Stimulated activated CD4-positive, alpha-beta T cell treated with anti-CD3 and anti-CD28 coated beads, Interleukin-2, amount 100 ng/mL, for 24 hours (primary cell): ENCODE measurements at places on chromosomes 6 and 20.

- DNase-seq = peak; percentile 67
Observed at GRCh38 chr6:151475653-151476523, 17.9 kb upstream of the CCDC170 start.

GRCh38 chr20:39233755-39234154 is 271.6 kb downstream of the DHX35 start:
- no peak for DNase-seq

GRCh38 chr6:12865671-12866181 is 149.2 kb downstream of the PHACTR1 start:
- DNase-seq = no peak

- DNase-seq = no peak
Observed at GRCh38 chr6:47741807-47742206, 40.0 kb upstream of the OPN5 start.

- DNase-seq = peak; percentile 5
Observed at GRCh38 chr6:139060332-139060731, 31.8 kb downstream of the ABRACL start.

- DNase-seq = no peak
Observed at GRCh38 chr6:28875191-28875747, 48.5 kb downstream of the TRIM27 start.

DNA sequence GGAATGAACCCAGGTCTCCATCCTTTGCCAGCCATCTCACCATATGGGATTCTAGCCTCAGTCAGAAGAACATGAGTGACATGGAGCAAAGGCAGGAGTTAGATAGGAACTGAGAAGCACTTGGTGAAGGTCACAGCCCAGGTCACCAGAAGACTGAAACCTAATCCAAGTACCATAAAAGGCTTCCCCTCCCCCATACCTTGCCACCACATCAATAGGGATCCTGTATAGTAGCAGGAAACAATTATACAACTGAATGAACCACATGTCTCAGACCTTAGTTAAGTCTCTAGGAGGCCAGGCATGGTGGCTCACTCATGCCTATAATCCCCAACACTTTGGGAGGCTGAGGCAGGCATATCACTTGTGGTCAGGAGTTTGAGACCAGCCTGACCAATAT is 49.6 kb downstream of the KIZ start:
- no peak for DNase-seq

DNA sequence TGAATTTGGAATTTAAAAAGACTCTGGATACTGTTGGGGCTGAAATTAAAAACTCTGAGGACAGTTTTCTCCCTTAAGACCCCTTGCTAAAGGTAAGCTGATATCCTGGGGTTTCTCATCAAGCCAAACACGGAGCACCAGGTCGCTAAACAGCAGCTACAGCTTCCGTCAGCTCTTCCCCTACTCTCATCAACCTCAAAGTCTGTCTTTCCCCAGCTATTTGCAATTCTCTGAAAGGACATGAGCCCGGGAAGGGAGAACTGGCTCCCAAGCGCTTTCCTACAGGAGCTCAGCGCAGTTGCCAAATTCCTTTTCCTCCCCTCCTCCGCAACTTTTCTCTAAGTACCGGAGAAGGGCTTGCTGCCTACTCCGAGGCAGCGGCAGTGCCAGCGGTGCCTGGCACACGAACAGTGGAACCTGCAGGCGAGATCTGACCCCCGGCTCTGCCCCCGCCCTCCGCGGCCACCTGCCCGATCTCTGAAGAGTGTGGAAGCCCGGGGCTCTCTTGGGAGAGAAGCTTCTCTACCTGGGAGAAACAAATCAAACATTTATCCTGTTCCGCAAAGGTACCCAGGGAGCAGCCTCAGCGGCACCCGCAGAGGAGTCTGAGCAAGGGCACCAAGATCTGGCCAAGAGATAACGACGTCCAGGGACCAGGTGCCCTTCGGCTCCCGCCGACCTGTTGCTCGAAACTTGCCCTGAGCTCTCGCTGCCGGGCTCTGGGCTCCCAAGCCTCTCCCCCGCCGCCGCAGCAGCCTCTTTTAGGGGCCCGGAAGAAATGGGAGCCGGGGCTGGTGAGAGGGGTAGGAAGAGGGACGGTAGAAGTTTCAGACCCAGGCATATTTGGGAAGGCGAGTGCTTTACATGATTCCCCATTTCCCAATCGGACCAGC is 2.2 kb downstream of the CBLN4 start:
- DNase-seq = no peak

DNA sequence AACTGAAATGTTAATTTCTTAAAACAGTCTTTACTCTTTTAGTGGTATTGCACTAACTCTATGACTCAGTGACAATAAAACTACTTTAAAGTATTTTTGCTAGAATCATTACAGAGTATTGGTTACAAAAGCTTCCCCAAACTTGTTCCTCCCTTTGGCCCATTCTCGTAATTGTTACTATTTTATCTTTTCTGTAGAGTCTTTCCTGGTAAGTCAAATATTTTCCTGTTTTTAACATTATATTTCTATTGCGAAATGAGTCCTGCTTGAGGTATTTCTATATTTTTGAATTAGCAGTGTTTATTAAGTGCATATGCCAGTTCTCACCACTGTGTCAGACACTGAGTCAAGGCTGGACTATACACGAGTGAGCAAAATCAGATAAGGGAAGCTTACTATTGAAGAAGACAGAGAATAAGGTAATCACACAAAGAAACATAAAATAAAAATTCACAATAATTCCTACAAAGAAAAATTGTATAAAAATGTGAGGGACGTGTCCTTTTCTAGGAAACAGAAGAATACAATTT is 970.5 kb downstream of the EYS start:
- DNase-seq = no peak

DNA sequence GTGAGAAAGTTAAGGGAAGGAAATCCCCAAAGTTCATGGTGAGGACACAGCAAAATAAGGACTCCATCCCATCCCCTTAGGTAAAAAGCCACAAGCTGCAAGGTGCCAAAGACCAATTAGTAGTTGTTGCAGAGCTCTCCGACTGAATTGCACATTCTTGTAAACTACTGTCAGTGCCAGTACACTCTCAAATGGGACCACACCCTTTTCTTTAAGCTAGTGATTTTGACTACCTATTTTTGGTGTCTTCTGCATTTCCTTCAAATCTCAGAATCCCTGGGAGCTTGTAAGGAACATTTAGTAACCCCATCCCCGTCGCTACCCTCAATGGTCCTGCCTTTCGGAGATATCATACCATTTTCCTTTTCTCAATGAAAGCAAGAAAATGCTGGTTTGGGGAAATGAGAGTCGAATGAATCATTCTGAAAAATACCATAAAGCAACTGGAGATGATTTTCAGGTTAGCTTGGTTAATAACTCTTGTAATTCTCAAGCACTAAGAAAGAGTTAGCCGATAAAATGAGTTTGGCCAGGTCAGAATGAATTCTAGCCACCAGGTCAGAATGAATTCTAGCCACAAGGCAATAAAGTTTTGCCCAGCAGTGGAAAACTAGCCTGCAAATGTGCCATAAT is 5.2 kb upstream of the HMGN3 start:
- no peak for DNase-seq

DNA sequence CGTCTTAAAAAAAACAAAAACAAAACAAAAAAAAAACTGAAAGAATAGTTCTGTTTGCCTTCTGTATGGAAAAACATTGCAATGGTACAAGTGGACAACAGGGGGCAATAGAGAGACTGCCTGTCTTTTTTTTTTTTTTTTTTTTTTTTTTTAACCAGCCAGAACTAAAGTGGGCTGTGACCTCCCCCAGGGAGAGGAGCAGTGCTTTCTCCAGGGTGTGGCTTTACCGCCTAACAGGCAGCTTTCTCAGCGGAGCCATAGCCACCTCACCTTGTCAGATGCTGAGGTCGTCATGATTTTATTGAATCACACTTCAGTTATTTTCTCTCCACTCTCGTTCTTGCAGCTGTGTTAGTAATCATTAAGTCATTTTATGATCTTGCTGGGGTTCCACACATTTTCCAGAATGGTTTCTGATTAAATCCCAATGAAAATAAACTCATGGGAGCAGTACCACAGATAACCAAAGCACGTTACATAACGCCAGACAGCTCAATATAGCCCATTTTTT is 78.4 kb downstream of the GMPR start:
- DNase-seq = no peak

GRCh38 chr6:109515781-109516409 is 32.9 kb upstream of the ZBTB24 start:
- no peak for DNase-seq

GRCh38 chr20:36861875-36862801 is 13.8 kb upstream of the TLDC2 start:
- DNase-seq = no peak

DNA sequence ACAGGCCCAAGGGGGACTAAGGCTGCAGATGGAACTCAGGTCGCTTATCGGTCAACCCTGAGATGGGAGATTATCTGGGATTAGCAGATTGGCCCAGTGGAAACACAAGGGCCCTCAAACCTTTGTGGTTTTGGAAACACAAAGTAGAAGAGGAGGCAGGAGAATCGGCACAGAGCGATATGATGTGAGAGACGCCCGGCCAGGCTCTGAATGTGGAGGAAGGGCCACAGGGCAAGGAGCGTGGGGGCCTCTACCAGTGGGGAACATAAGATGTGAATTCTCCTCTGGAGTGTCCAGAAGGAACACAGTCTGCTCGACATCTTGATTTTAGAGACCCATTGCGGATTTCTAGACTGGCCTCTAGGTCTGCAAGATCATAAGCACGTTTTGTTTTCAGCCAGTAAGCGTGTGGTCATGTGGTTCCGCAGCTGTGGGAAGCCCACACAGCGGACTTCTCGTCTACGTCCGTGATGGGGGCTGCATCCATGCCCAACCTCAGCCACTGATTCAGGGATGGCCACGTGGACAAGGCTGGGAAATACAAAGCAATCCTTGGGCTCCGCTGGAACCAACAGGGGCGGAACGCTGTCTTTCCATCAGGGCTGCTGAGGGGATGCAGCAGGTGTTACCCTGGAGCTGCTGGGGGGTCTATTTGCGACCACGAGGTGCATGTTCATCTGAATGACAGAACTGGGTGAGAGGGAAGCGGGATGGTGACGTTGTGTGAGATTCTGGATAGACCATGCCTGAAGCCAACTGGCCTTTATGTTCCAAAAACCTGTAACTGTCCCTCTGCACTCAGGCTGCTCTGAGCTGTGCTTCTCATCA is 127.6 kb upstream of the PMEPA1 start:
- no peak for DNase-seq

GRCh38 chr20:18307301-18307700 is 19.0 kb downstream of the ZNF133 start:
- DNase-seq = no peak

DNA sequence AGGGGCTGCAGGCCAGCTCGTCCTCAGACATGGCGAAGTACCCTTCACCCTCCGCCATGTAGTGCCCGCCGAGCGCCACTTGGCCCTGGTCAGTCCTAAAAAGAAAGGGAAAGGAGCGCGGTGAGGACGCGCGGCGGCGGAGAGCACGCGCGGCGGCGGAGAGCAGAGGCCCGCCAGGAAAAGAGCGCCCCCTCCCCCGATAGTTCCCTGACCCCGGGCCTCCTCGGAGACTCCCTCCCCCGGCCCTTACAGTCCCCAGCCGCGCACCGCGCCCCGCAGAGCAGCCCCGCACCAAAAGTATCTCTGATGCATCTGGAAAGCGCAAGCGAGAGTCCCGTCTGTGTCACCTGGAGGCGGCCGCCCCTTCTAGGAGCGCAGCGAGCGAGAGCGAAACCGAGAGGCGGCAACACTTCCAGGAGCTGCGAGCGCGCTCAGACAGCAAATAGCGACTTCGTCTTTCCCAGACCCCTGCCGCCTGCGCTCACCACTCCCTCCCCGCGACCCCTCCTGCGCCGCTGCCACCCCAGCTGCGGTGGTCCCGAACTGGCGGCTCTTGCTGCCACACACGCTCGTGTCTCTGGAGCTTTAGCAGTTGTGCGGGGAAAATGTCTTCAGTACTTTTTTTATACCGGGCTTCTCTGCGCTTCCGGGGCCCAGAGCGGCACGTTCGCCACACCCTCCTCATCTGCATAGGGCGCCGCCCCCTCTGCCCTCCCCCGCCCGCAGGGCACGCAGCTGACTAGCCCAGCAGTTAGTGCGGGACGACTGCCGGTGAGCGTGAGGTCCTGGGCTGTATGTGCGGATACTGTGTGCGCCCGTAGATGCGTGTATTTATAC is at the start of gene TENT5A:
TENT5A (minus strand) TSS at position 598 of the 837 bp plus-strand sequence; CDS start at position 58, 540 bp downstream.
- DNase-seq = peak; percentile 83

GRCh38 chr20:5674176-5674660 is 76.0 kb upstream of the SHLD1 start:
- peak; percentile 27 for DNase-seq

- DNase-seq = no peak
Observed at GRCh38 chr6:31450751-31451150, 47.2 kb upstream of the MICB start.

DNA sequence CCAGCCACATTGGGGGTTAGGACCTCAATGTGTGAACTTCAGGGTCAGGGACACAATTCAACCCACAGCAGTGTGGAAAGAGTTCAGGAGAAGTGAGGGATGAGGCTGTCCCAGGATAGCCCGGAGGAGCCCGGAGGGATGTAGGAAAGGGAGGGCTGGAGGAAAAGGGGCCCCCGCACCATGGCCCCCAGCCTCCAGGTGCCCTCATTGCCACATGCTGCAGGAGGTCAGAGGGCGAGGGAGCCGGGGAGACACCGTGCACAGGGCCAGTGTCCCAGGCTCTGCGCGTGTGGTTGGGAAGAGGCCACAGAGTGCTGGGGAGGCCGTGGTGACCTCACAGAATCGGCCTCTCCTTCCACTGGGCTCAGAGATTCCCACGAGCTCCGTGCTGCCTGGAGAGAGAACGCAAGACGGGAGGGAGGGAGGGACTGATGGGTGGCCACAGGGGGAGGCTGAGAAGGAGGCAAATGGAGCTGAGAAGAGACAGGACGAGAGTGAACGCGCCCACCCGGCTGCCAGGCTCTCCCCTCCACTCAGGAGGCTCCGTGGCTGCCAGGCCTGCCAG is 215.1 kb downstream of the DLL1 start:
- DNase-seq = no peak

DNA sequence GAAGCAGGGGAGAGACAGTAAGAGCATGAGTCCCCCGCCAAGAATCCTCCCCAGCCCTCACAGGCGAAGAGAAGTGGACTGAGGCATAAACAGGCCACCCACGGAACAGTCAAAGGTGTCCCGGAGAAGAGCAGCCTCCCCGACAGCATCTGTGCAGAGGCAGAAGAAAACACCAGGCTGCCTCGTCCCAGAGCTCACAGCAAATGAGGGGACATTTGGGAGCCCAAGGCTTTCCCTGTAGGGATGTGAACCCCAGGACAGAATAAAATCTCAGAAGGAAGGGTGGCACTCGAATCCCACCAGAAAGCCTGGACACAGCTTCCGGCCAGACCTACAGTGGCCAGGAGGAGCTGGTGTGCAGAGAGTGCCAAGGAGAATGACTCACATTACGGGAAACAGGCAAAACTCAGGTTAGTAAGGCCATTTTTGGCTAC is 90.4 kb downstream of the DLL1 start:
- DNase-seq = no peak

DNA sequence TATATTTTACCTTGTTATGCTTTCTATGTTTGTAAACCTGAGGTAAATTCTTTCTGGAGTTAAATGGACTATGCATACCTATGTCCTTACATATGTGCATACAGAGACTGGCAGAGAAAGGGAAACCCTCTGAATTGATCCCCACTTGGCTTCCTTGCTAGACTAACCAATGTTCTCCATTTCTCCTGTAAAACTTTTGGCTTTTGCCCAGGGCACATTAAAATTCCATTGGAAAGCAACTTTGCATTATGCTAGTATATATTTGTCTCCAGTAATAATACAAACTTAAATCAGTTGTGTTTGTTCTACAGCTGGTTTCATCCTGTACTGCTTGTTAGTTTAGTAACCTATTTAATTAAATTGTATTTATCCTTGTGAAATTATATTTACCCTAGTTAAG is 646.0 kb upstream of the MARCKS start:
- no peak for DNase-seq
